ENCODE measurements at places on chromosomes 2 and 18.

DNA sequence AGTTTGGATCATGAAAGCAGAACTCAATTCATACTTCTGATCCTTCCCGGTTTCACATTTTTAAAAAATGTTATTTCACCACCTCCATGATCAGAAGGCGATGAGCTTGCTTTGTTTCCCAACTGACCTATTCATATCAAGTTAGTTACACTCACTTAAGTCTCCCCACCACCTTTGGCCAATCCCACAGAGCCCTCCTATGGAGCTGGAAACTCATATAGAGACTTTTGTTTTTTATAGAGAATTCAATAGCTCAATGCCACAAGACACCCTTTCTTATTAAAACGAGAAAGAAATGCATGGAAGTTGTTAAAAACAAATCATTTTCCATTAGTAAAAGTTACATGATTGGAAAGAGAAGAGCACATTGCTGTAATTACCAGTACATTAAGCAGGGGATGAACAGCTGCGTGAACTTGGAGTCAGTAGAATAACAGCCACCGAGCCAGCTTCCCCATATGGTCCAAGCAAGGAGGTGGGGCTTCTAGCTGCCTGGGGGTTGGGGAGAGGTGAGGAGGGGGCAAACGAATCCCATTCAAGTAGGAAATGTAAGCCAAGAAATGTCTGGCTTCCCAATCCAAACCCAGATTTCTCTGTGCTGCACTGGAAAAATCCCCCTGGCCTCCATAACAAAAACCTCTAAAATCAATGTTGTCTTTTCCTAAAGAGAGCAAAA lies 614.5 kb downstream of the IRS1 start:
- no peak for DNase-seq

GRCh38 chr18:24514439-24514838 lies 54.0 kb downstream of the HRH4 start:
- DNase-seq, result no peak

DNA sequence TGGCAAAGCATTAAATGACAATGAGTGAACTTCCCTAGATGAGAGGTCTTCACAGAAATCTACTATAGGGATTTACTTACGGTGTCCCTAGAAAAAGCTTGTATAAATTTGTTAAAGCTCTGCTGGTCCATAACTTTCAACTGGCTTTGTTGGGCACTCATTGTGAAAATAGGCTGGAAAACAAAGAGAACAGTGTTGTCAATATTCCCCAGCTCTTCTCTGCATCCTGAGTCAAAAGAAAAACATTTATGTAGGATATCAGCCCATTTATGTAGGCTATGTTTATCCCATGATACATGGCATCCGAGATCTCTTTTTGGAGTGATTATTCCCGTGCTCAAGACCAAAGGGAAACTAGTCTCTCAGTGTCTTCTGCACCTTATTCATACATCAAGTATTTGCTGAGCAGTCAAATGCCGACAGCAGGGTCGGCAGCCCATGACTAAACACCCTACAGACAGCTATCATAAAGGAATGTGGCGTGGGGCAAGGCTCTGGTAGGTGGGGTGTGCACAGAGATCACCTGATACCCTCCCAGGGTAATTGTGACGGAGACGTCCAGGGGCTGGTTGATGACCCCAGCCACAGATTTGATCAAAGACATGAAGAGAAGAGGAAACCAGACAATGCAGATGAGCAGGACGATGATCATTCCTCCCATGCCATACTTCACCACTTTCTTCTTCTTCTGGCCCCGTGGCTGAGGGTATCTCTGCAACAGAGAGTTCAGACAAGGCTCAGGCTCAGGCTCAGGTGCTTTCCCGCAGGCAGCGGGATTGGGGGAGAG lies 155.9 kb downstream of the NAPG start:
- DNase-seq, result no peak

- no peak for DNase-seq
Measured at GRCh38 chr2:32701806-32702205, 74.0 kb downstream of the TTC27 start.

DNA sequence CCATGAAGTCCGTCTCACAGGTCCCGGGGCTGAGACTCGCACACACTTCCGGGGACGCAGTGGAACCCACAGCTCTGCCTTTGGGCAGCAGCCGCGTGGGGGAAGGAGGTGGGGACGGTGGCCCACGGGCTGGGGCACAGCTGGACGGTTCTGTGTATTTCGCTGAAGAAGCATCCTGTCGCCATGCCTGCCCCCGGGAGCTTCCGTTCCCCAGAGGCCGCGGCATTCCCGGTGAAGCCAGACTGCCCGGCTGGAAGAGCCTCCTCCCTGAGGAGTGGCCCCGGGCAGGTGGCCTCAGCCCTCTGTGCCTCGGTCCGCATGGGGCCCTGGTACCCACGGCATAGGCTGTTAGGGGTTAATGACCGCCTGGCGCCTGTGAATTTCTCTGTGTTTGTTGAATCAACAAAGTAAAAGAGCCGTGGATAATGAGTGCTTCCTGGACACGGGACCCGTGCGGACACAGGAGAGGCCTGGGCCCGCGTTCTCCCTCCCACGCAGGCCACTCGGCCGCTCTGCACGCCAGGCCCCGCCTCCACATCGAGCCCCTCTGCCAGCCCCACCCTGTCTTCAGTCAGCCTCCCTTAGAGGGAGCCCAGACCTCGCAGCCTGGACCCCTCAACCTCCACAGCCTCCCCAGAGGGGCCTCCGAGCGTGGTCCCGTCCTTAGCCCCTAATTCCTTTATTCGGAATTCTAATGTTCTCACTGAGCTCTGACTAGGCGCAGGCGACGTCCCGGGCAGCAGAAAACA lies 51.0 kb downstream of the KCNG2 start:
- DNase-seq, result peak; percentile 56

GRCh38 chr2:9300829-9301453 lies 94.3 kb downstream of the ASAP2 start:
- DNase-seq, result no peak

DNA sequence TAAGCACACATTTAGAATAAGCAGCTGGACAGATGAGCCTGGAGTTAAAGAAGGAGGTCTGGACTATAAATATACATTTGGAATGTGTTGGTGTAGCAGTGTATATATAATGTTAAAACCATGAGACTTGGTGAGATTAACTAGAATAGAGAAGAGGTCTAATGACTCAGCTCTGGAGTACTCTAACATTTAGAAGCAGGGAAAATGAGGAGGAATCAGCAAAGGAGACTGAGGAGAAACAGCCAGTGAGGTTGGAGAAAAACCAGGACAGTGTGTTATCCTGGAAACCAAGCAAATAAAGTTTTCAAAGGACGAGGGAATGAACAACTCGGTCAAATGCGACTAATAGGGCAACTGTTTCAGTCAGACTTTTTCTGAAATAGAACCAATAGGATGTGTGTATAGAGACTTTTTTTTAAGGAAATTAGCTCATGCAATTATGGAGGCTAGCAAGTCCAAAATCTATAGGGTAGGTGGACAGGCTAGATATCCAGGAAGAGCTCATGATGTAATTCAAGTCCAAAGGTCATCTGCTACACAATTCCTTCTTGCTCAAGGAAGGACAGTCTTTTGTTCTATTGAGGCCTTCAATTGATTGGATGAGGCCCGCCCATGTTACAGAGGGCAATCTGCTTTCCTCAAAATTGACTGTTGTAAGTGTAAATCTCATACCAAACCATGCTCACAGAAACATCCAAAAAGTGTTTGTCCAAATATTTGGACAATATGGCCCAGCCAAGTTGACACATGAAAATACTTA lies 10.8 kb upstream of the SESTD1 start:
- DNase-seq, result no peak

DNA sequence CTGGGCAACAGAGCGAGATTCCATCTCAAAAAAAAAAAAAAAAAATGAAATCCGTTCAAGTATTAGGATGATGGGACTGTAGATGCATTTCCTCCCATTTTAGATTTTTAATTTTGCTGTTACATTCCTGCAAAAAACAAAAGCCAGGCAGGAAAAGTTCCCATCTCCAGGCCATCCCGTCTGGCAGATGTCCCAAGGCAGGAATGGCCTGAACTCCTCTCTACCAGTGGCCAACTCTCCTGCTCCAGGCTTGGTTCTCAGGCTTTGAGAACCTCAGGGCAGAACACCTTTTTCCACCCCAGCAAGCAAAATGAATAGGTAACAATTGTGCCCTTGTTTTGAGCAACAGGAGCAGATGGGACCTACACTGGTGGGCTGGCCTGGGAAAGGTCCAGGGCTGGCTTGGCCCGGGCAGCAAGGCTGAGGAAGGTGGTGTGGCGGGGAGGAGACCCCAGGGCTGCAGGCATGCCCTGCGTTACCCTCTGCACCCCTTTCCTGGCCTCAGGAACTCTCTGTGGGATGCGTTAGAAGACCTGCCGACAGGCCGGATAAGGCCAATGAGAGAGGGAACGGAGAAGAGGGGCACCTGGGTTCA lies 86.0 kb downstream of the FAM210A start:
- no peak for DNase-seq

DNA sequence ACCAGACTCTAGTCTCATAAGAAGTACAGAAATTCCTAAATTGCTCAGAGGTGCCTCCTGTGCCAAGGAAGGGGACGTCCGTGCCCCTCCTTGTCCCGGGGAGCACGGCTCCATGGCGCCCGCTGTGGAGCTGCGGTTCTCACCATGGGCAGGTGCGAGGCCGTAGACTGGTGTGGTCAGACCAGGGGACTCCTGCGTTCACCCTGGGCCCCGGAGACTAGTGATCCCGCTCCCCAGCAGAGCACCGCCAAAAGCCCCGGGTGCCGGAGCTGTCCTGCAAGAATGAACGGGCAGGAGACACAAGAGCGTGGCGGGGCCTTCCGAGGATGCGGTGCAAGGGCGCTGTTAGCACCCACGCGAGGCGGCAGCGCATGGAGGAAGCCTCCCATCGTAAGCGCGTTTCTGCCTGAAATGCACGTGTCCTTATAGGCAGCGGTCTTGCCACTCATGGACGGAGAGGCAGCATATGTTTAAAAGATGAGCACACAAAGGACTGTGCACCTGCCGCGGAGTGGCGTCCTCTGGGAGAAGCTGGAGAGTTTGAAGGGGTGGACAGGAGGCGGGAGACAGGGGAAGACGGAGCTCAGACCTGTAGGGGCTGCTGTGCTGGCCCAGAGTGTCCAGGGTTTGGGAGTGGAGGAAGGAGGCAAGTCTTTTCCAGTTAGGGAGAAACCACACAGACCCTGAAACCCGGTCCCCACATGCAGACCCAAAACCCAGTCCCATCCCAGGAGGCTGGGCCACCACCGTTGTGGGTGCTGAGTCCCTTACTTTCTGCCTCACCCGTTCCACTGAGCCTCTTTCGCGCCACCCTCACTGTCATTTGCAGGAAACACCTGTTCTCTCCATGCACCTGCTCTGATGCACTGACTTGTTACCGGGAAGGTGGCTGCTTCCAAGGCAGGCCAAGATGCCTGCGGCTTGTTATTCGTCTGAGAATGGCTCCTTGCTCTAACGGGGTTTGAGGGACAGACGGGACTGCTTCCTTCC lies 7.5 kb upstream of the KCNG2 start:
- DNase-seq, result peak; percentile 60

DNA sequence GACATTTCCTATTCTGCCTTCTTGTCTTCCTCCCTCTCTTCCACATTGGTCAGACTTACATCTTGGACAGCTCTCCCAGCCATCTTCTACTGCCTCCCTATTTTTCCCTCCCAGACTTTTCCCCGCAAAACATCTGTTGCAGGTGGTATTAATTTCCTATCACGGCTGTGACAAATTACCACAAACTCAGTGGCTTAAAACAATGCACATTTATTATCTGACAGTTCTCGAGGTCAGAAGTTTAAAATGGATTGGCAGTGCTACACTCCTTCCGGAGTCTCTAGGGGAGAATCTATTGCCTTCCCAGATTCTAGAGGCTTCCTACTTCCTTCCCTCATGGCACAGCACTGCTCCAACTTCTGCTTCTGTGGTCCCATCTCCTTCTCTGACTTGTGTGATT lies 33.3 kb downstream of the STRADB start:
- no peak for DNase-seq

GRCh38 chr18:5512176-5512575 lies 31.6 kb downstream of the EPB41L3 start:
- no peak for DNase-seq

DNA sequence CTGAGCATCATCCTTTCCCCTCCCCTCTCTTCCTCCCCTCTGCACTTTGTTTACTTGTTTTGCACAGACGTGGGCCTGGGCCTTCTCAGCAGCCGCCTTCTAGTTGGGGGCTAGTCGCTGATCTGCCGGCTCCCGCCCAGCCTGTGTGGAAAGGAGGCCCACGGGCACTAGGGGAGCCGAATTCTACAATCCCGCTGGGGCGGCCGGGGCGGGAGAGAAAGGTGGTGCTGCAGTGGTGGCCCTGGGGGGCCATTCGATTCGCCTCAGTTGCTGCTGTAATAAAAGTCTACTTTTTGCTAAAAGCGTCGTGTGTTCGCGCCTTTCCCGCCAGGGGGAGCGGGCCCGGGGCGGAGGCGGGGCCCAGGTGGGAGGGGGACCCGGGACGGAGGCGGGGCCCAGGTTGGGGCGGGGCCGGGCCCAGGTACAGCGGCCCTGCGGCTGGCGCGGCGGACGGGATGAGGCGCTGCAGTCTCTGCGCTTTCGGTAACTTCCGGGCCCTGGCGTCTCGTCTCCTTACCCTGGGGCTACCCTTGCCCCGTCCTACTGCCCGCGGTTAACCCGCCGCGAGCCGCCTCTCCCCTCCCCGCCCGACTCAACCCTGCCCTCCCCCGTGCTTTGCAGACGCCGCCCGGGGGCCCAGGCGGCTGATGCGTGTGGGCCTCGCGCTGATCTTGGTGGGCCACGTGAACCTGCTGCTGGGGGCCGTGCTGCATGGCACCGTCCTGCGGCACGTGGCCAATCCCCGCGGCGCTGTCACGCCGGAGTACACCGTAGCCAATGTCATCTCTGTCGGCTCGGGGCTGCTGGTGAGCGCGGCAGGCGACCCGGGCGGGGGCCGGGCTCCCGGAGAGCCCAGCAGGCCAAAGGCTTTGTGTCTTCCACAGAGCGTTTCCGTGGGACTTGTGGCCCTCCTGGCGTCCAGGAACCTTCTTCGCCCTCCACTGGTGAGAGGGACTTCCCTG lies at the start of gene KRTCAP3:
Gene KRTCAP3 (plus strand): TSS at position 424 of the 962 bp plus-strand sequence. CDS start 32 bp downstream, at position 456.
- DNase-seq, result peak; percentile 88

DNA sequence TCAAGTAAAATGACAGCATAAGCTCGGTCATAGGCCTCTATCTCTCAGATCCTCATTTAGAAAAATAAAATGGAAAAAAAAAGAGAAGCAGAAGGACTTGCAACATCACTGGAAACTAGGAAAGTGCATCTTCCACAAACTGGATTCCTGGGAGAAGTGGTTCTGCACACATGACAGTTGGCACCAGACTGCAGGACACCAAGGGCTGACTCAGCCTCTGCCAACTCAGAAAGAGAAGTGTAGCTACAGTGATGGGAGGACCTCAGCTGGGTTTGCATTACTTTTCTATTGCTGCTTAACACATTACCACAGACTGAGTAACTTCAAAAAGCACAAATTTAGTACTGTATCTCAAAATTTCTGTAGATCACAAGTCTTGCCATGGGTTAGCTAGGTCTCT lies 409.5 kb upstream of the GCFC2 start:
- DNase-seq, result no peak

- no peak for DNase-seq
Measured at GRCh38 chr2:29042561-29043075, 31.7 kb downstream of the PCARE start.

DNA sequence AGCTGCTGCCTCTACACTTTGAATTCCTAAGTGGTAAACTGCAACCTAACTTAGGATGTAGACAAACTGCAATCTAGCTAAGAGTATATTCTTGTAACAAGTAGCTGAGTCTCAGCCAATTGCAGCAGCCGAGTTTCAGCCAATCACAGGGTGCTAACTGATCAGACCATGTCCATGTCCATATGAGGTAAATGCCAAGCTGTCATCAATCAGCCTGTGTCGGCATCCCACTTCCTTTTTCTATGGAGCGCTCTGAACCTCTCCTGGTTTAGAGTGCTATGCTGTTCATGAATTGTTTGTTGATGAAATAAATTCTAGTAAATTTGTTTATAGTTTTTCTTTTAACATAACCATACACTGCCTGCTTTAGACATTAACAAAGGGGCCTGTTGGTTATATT lies 408.8 kb downstream of the NBAS start:
- DNase-seq, result no peak

GRCh38 chr2:23637011-23637778 lies 252.2 kb downstream of the KLHL29 start:
- DNase-seq, result no peak

Measured in upper lobe of right lung (tissue), 1 donor.